ENCODE measurements at places on chromosomes 3 and 15.

- DNase-seq = no peak
Observed at GRCh38 chr15:31839388-31839787, 190.9 kb upstream of the CHRNA7 start.

GRCh38 chr3:53300826-53301225 lies 45.0 kb upstream of the TKT start:
- DNase-seq = no peak

GRCh38 chr15:89875741-89876140 lies 18.1 kb downstream of the AP3S2 start:
- no peak for DNase-seq

- no peak for DNase-seq
Observed at GRCh38 chr3:73605412-73605811, 19.3 kb downstream of the PDZRN3 start.

- no peak for DNase-seq
Observed at GRCh38 chr15:70802629-70803028, 39.3 kb upstream of the UACA start.

DNA sequence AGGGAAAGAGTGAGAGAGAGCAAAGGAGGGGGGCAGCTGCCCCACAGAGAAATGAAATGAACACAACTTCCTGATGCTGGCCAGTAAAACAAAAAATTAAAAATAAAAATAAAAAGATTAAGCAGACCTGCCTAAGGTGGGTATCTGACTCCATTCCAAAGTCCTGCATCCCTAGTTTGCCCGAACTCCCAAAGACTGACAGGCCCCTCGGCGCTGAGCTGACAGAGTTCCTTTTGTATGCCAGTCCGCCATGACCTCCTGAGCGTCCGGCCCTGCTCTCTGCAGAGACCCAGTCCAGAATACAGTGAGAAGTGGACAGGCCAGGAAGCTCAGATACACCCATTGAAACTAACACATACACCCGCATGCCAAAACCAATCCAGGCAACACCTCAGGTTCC lies 54.9 kb downstream of the CHDH start:
- no peak for DNase-seq

GRCh38 chr3:72271216-72271615 lies 486.3 kb upstream of the PROK2 start:
- DNase-seq = no peak

DNA sequence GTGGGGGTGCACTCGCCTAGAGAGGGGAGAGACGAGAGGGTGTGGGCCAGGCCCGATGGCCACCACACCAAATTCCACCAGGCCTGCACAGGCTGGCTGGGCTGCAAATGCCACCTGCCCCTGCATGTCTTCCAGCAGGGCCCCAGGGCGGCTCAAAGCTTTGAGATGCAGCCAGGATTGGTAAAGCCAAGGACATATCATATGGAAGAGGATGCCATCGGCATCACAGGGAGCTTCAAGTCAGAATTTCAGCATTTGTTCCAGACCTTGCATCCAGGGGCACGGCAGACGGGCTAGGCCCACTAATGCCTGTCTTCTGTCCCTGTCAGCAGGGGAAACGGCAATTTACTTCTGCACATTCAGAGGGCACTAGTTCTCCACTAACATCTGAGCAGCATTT lies 97.8 kb downstream of the NUP210 start:
- DNase-seq = no peak

- DNase-seq = no peak
Observed at GRCh38 chr15:27036210-27036609, 65.2 kb downstream of the GABRG3 start.

DNA sequence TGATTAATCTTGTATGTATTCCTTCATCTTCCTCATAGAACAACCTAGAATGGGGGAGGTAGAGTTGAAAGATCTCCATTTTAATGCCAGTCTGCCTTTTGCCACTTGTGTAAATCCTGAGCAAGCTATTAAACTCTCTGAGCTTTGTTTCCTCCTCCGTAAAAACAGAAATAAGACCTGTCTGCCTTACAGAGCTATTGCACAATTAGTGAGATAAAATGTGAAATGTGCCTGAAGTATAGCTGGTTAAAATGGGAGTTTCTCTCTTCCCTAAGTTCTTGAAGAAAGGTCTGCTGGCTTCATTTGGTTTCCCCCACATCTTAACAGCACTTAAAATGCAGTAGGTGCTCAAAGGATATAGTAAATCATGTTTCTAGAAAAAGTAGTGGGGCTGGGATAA lies 19.0 kb downstream of the ALDH1A2 start:
- DNase-seq = no peak

DNA sequence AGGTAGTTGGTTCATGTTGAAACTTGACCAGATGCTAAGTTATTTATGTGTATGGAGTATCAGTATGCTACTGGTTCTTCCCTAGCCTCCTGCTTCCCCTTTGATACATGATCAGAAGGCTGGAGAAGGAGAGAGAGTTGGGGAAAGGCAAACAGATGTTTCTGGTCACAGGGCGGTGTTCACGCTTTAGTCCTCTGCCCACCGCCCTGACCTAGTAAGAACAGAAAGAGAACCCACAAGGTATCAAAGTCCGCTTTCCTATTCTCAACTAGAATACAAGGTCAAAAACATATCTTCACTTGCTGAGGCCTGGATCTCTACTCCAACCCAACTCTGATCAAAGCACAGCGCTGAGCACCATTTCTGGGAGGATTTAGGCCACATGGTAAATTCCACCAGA lies 55.5 kb downstream of the NCEH1 start:
- DNase-seq = peak; percentile 31

- peak; percentile 59 for DNase-seq
Observed at GRCh38 chr3:178966299-178967176, 105.1 kb downstream of the ZMAT3 start.

DNA sequence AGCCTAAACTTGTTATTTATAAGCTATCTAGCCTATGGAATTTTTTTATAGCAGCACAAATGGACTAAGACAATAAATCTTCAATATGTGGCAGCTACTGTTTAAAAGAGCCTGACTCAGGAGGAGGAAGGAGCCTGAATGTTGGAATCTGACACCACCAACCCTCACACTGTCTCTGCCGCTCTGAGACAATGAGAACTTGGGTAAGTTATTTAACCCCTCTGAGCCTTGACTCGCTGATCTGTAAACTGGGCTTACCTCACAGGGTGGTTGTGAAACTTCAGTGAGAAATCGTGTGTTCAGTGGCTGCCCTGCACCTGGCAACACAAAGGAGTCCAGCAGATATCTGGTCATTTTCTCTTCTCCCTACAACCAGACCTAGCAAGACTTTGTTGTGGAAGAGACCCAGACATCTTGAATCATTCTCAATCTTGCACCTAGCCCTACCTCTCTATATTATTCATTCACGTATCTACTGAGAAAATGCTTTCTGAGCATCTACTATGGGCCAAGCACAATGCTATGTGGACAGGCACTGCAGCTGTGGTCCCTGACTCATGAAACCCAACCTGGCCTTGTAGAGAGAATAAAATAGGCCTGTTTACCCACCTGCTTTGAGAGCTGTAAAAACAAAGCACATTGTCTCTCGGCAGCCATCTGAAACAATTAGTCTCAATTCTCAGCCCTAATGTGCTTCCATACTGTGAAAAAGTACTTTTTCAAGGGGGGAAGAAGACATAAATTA lies 81.9 kb upstream of the SLC25A36 start:
- no peak for DNase-seq

GRCh38 chr3:171354049-171354705 lies 106.0 kb downstream of the TNIK start:
- DNase-seq = no peak

Data from SW480 (cell line).